Fibroblast of lung (primary cell): ENCODE measurements at places on chromosomes 7 and 10. TPM values are rescaled to one million over a fixed set of nuclear protein-coding genes. Genes with fewer than 3 reads are reported as not detected.

- H3K27ac ChIP-seq = no peak overlapping the region
- H3K4me3 ChIP-seq = no peak overlapping the region
- H3K36me3 ChIP-seq = peaks cover 4% of the 10 kb centered on the region
- H3K4me1 ChIP-seq = peaks cover 6% of the 10 kb centered on the region
Measured at GRCh38 chr10:96984541-96985131, 152.5 kb downstream of the LCOR start.

DNA sequence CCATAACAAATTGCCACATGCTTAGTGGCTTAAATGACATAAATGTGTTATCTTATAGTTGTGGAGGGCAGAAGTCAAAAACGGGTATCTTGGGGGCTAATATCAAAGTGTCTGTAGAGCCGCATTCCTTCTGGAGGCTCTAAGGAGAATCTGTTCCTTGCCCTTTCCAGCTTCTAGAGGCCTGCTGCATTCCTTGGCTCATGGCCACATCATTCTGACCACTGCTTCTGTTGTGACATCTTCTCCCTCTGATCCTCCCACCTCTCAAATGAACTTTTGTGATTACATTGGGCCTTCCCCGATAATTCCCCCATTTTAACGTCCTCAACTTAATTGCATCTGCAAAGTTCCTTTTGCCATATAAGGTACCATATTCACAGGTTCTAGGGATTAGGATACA lies 76.1 kb downstream of the CYP26A1 start:
- H3K4me1 ChIP-seq = peaks cover 3% of the 10 kb centered on the region
- peaks cover 6% of the 10 kb centered on the region for H3K27me3 ChIP-seq
- DNase-seq = no peak
- H3K27ac ChIP-seq = no peak overlapping the region
- no peak overlapping the region for H3K4me3 ChIP-seq

DNA sequence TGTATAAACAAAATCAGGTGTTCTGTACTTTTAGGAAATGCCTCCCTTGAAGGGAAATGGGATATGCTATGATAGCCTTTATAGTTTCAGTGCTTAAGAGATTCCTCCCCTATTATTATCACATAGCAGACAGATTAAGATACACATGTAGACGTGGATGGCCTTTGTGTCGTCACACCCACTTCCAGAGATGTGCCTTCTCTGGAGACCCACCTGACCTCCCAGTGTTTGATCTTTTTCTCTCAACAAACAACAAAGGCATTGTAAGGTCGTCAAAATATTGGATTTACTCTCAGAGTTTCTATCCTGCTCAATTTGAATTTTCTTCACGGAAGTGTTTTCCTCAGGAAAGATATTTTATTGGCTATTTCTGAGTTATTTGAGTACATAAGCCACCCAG lies 25.7 kb upstream of the C1GALT1 start:
- H3K27me3 ChIP-seq = no peaks in the 10 kb centered on the region
- H3K36me3 ChIP-seq = no peaks in the 10 kb centered on the region
- H3K27ac ChIP-seq = no peak overlapping the region
- no peak for DNase-seq
- H3K4me1 ChIP-seq = peaks cover 2% of the 10 kb centered on the region

The CCDC3 gene
- 0.26 and 0.33 TPM in 2 replicates for total RNA-seq

- H3K4me1 ChIP-seq = no peaks in the 10 kb centered on the region
- no peaks in the 10 kb centered on the region for H3K27me3 ChIP-seq
- no peaks in the 10 kb centered on the region for H3K36me3 ChIP-seq
- DNase-seq = no peak
- H3K4me3 ChIP-seq = no peak overlapping the region
Measured at GRCh38 chr10:67401711-67402110, 294.3 kb downstream of the CTNNA3 start.

- H3K4me3 ChIP-seq = peak overlapping the region; percentile 76
- no peaks in the 10 kb centered on the region for H3K27me3 ChIP-seq
- DNase-seq = no peak
- peak overlapping the region; percentile 75 for H3K27ac ChIP-seq
- no peaks in the 10 kb centered on the region for H3K4me1 ChIP-seq
Measured at GRCh38 chr7:32494946-32495297, 367 bp upstream of the AVL9 start.

GRCh38 chr7:85954961-85955360 lies 688.7 kb upstream of the GRM3 start:
- H3K27me3 ChIP-seq = no peaks in the 10 kb centered on the region
- no peak for DNase-seq
- H3K36me3 ChIP-seq = no peaks in the 10 kb centered on the region
- H3K4me1 ChIP-seq = no peaks in the 10 kb centered on the region
- no peak overlapping the region for H3K27ac ChIP-seq

DNA sequence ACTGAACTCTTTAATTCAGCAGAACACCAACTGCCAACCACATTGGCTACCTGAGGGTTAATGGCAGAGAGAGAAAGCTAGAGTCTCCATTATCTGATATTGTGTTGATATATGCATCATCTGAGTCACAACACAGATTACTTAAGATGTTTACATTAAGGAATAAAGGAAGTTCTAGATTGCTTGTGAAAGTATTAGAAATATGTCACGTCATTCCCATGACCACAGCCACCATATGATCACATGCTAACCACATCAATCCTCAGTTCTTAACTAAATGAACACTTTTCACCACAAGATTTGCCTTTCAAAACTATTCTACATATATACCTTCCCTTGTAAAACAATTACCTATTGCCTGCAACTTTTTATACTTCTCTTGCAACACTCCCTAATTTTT lies 337.9 kb downstream of the FGFR2 start:
- peak; percentile 12 for DNase-seq
- H3K4me3 ChIP-seq = no peak overlapping the region
- H3K36me3 ChIP-seq = no peaks in the 10 kb centered on the region
- H3K27ac ChIP-seq = no peak overlapping the region
- no peaks in the 10 kb centered on the region for H3K4me1 ChIP-seq

DNA sequence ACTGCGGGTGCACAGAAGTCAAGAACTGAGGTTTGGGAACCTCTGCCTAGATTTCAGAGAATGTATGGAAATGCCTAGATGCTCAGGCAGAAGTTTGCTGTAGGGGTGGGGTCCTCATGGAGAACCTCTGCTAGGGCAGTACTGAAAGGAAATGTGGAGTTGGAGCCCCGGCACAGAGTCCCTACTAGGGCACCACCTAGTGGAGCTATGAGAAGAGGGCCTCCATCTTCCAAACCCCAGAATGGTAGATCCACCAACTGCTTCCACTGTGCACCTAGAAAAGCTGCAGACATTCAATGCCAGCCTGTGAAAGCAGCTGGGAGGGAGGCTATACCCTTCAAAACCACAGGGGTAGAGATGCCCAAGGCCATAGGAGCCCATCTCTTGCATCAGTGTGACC lies 1336.0 kb upstream of the CELF2 start:
- H3K4me1 ChIP-seq = no peaks in the 10 kb centered on the region
- no peak for DNase-seq
- no peaks in the 10 kb centered on the region for H3K27me3 ChIP-seq
- H3K4me3 ChIP-seq = no peak overlapping the region
- no peak overlapping the region for H3K27ac ChIP-seq

- H3K36me3 ChIP-seq = no peaks in the 10 kb centered on the region
- H3K27ac ChIP-seq = no peak overlapping the region
- no peak for DNase-seq
- H3K4me1 ChIP-seq = no peaks in the 10 kb centered on the region
- no peaks in the 10 kb centered on the region for H3K27me3 ChIP-seq
Measured at GRCh38 chr7:119925581-119926289, 347.2 kb upstream of the KCND2 start.

The NPC1L1 gene
- total RNA-seq = under 0.01 TPM in 2 replicates

- no peaks in the 10 kb centered on the region for H3K4me1 ChIP-seq
- H3K36me3 ChIP-seq = peaks cover 38% of the 10 kb centered on the region
- no peak for DNase-seq
- no peak overlapping the region for H3K27ac ChIP-seq
Measured at GRCh38 chr7:99008181-99008631, 129.9 kb downstream of the TRRAP start.

The STYXL1 gene
- total RNA-seq = 49.0 and 49.3 TPM in 2 replicates

DNA sequence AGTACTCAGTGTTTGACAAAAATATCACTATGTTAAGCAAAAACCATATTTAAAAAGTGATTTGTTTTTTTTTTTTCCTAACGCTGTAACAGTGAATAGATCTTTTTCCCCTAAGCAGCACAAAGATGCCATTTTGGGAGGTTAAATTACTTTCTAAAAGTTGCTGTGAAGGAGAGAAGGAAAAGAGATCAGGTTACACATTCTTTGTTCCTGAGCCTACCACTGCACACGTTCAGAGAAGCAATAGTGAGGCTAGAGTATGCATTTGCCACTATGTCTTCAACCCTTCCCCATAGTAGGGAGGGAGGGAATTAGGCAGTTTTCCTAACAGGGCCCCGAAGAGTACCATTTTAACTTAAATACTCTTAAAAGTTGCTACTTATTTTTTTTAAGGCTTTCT lies 38.9 kb downstream of the BMPR1A start:
- no peaks in the 10 kb centered on the region for H3K36me3 ChIP-seq
- H3K27me3 ChIP-seq = no peaks in the 10 kb centered on the region
- H3K27ac ChIP-seq = no peak overlapping the region
- DNase-seq = peak; percentile 87
- H3K4me1 ChIP-seq = no peaks in the 10 kb centered on the region

DNA sequence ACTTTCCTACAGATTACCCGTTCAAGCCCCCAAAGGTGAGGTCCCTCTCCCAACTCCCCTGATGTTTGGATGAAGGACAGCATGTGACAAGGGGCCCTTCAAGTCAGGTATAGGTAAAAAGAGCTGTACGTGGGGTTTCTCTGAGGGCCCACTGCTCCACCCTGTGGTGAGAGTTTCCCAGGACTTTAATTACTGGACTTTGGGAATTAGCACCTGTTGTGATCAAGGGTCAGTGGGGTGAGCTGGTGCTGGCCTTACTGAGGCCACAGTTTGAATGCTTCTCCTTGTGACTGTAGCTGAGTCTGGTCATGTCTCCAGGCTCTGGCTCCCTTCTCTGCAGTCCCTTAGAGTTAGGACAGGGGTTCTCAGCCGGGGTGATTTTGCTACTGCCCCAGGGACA lies 16.8 kb downstream of the UBE2D4 start:
- H3K27ac ChIP-seq = no peak overlapping the region
- no peak overlapping the region for H3K4me3 ChIP-seq
- no peaks in the 10 kb centered on the region for H3K36me3 ChIP-seq
- no peaks in the 10 kb centered on the region for H3K27me3 ChIP-seq
- DNase-seq = no peak
- H3K4me1 ChIP-seq = no peaks in the 10 kb centered on the region

The ST8SIA6 gene
- total RNA-seq = under 0.01 and 0.26 TPM in 2 replicates

DNA sequence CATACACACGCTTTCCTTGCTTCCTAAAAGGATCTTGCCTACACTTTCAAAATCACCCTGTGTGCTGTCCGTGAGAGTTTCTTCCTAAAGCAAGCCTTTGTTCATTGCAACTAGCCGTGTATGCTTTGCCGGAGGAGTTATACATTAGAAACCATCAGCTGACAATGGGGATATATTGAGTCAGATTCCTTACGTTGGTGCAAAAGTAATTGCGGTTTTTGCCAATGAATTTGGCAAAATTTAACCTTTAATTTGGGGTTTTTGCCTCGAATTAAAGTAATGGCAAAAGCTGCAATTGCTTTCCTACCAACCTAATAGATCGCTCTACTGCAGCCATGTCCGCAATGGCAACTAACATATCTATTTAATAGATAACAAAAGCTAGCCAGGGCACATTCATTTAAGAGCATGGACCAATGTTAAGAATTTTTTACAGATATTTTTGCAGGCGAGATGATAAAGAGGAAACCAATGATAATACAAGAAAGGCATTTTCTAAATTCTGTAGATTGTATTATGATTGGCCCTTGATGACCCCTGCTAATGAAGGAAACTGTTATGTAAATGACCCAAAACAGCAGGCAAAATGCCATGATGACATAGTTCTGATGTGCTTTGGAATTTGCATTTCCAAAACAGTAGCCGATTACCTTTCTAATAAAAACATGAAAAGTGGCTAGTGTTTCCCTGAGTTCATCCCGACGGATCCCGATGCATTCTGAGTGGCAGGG lies 184.8 kb upstream of the NRP1 start:
- H3K27me3 ChIP-seq = no peaks in the 10 kb centered on the region
- H3K4me3 ChIP-seq = no peak overlapping the region
- H3K27ac ChIP-seq = no peak overlapping the region
- no peak for DNase-seq
- no peaks in the 10 kb centered on the region for H3K36me3 ChIP-seq

The SRGN gene
- total RNA-seq = 147 and 363 TPM in 2 replicates

The HGF gene
- 108 and 243 TPM in 2 replicates for total RNA-seq

The STAG3 gene
- 0.50 and 0.77 TPM in 2 replicates for total RNA-seq

DNA sequence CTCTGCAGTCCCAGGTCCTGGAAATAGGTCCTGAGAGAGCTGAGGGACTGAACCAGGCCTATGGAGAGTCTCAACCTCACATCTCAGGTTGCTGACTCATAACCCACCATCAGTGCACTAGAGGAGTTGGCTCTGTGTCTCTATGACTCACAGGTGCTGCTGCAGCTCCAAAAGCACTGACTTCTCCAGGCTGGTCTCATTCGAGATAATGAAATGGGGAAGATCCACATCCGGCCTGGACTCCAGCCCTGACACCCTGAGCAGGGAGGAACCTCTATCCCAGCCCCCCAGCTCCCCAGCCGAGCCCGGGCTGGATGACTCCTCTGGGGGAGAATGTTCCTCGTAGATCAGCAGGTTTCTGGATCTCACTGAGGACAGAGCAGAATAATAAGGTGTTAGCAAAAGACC lies 35.5 kb upstream of the DGKI start:
- peak overlapping the region; percentile 61 for H3K27ac ChIP-seq
- H3K36me3 ChIP-seq = peaks cover 25% of the 10 kb centered on the region
- H3K4me1 ChIP-seq = peaks cover 13% of the 10 kb centered on the region
- no peak overlapping the region for H3K4me3 ChIP-seq

- H3K4me3 ChIP-seq = no peak overlapping the region
- H3K36me3 ChIP-seq = no peaks in the 10 kb centered on the region
- no peaks in the 10 kb centered on the region for H3K4me1 ChIP-seq
- no peaks in the 10 kb centered on the region for H3K27me3 ChIP-seq
- DNase-seq = no peak
Measured at GRCh38 chr7:73429622-73430505, 3.7 kb upstream of the FZD9 start.

The TCF7L2 gene
- total RNA-seq = 4.1 and 5.0 TPM in 2 replicates

DNA sequence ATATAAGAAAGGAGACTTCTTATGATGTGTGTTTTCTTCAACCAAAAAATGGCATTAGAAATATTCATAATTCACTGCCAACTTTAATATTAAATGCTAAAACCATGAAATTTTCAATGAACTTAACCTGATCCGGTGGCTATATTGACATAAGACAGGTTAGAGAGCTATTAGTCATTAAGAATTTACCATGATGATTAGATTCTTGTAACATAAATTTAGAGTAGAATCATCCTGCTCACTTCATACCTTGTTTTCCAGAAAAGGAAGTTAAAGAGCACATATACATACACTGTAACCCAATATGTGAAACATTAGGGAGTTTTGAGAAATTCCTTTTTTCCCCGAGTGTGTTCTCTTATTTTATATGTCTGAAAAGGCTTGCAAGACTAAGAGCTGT lies 430.3 kb upstream of the SEMA3A start:
- no peaks in the 10 kb centered on the region for H3K27me3 ChIP-seq
- H3K27ac ChIP-seq = no peak overlapping the region
- H3K4me3 ChIP-seq = no peak overlapping the region
- no peaks in the 10 kb centered on the region for H3K4me1 ChIP-seq
- no peaks in the 10 kb centered on the region for H3K36me3 ChIP-seq
